Right renal pelvis (tissue), 4 donors: ENCODE measurements at places on chromosomes 1 and 21. TPM values are rescaled to one million over a fixed set of nuclear protein-coding genes. Genes with fewer than 3 reads are reported as not detected.

NHLH1 gene
- polyA plus RNA-seq = 0.23 TPM

OR2T35 gene
- polyA plus RNA-seq = not detected

PLPPR4 gene
- 1.9 TPM for polyA plus RNA-seq

KDF1 gene
- polyA plus RNA-seq = 11.1 TPM

KCNJ9 gene
- 0.04 TPM for polyA plus RNA-seq

RCSD1 gene
- polyA plus RNA-seq = 15.6 TPM

SAMSN1 gene
- polyA plus RNA-seq = 7.3 TPM

FABP3 gene
- 69.0 TPM for polyA plus RNA-seq

PMF1 gene
- polyA plus RNA-seq = 85.7 TPM

SLC16A4 gene
- polyA plus RNA-seq = 119 TPM

IQCC gene
- 7.8 TPM for polyA plus RNA-seq

SYT14 gene
- polyA plus RNA-seq = 0.32 TPM

LDLRAP1 gene
- 14.1 TPM for polyA plus RNA-seq

ESRRG gene
- 49.6 TPM for polyA plus RNA-seq

PIGP gene
- 34.5 TPM for polyA plus RNA-seq

TMPRSS3 gene
- polyA plus RNA-seq = 2.6 TPM

EFCAB14 gene
- 104 TPM for polyA plus RNA-seq

ST6GALNAC5 gene
- 4.3 TPM for polyA plus RNA-seq

DMRTA2 gene
- polyA plus RNA-seq = not detected

MYOC gene
- 0.22 TPM for polyA plus RNA-seq

PIGR gene
- polyA plus RNA-seq = 1.4 TPM

GBP4 gene
- 6.9 TPM for polyA plus RNA-seq

CCDC17 gene
- 0.85 TPM for polyA plus RNA-seq

LRRC53 gene
- not detected for polyA plus RNA-seq

GJB5 gene
- polyA plus RNA-seq = not detected

SYCP1 gene
- 0.11 TPM for polyA plus RNA-seq

LCE2A gene
- not detected for polyA plus RNA-seq

TNFRSF4 gene
- polyA plus RNA-seq = 2.5 TPM

CD46 gene
- polyA plus RNA-seq = 347 TPM

IL12RB2 gene
- 0.40 TPM for polyA plus RNA-seq

DIRAS3 gene
- 2.5 TPM for polyA plus RNA-seq

KRTAP12-1 gene
- not detected for polyA plus RNA-seq

FCGR1A gene
- 2.4 TPM for polyA plus RNA-seq

NUAK2 gene
- 7.6 TPM for polyA plus RNA-seq

IL24 gene
- 0.42 TPM for polyA plus RNA-seq

PLA2G5 gene
- not detected for polyA plus RNA-seq

S100A7 gene
- 0.21 TPM for polyA plus RNA-seq

SNAPIN gene
- polyA plus RNA-seq = 58.4 TPM

TNFRSF8 gene
- polyA plus RNA-seq = 0.43 TPM

TBX15 gene
- polyA plus RNA-seq = 0.39 TPM

ITGB2 gene
- polyA plus RNA-seq = 10.3 TPM
